ENCODE measurements at places on chromosomes 7 and 10. TPM values are rescaled to one million over a fixed set of nuclear protein-coding genes. Genes with fewer than 3 reads are reported as not detected.

GRCh38 chr10:108014902-108015177, 850.3 kb upstream of the SORCS1 start:
- DNase-seq = no peak

DNA sequence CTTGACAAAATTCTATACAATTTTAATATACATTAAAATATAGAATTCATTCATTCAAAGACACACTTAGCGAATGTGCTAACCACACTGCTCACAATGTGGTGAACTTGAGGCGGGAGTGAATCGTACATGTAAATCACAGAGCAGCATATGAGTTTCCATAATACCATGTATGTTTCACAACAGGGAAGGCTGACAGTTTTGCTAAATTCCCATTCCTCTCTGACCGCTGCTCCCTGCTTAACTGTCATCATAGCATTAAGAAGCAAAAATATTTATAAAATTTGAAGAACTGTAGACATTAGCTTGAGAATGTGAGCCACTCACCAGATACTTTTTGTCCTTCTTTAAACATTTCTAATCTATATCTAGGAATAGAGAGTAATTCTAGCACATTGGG, 763.3 kb downstream of the MAGI2 start:
- no peak for DNase-seq

DNA sequence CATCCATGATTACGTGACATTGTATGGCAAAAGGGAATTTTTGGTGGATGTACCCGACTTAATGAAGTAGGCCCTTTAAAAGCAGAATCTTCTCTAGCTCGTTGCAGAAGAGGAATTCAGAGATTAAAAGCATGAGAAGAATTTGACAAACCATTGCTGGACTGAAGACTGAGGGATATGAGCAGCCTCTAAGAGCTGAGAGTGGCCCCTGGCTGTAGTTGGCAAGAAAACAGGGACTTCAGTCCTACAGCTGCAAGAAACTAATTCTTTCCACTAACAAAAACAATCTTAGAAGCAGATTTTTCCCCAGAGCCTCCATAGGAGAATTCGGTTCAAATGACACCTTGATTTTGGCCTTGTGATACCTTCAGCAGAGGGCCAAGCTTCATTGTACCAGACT, 34.1 kb downstream of the MACC1 start:
- no peak for DNase-seq

DNA sequence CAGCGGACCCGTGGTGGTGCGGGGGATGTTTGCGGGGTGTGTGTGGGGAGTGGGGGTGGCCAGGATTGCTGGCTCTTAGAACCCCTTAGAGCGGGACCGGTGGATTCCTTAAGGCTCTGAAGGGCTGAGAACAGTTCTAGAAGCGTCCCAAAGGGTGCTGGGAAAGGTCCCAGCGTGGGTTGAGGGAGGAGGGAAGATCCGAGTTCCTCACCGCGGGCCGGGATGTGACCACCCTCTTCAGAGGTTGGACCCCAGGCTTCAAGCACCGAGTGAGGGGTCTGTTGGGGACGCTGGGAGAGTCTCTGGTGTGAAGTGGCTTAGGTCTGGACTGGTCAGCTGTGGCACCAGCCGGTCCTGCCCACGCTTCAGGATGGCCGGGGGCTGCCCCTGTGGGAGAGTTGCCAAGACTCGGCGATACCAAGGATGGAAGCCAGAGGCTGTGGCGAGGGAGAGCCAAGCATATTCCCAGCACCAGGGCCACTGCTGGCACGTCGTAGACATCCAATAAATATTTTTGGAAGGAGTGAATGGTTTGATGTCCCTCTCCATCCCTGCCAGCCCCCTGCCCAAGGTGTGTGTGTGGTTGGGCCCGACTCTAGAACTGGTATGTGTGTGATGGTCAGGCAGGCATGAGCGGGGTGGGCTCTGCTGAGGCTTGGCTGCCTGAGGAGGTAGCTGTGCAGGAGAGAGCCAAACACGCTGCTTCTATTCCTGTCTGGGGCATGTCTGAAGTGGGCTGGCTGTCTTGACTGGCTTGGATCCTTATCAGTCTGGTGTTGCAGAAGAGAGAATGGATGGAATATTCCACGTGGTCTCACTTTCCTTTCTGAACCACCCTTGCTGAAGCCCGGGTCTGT, 19.2 kb downstream of the ZNF775 start:
- no peak for DNase-seq

GRCh38 chr7:139118234-139118804, 8.8 kb upstream of the ZC3HAV1 start:
- no peak for DNase-seq

GRCh38 chr7:69937097-69937496, 338.8 kb downstream of the AUTS2 start:
- no peak for DNase-seq

The CASTOR2 gene
- 7.5 TPM for total RNA-seq

The ZNF485 gene
- total RNA-seq = 3.4 TPM

The LRRN3 gene
- 0.09 TPM for total RNA-seq

GRCh38 chr10:60942788-60943315, 1.1 kb downstream of the RHOBTB1 start:
- DNase-seq = peak; percentile 52

DNA sequence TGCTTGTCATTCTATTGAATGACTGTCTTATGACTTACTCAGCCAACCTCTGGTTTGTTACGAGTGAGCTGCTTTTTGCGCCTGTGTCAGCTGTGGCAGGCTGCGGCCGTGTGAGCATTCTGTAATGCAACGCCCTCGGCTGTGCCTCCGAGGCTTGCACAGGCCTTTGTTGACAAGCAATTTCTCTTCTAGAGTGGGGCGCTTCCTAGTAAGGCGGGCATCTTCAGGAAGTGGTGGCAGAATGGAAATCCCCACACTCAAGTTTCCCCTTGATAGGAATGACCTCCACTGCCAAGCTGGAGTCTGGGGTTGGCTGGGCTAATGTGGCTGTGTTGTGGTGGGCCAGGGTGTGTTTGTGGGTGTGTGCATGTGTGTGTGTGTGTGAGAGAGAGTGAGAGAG, 20.2 kb upstream of the TMEM178B start:
- DNase-seq = no peak

DNA sequence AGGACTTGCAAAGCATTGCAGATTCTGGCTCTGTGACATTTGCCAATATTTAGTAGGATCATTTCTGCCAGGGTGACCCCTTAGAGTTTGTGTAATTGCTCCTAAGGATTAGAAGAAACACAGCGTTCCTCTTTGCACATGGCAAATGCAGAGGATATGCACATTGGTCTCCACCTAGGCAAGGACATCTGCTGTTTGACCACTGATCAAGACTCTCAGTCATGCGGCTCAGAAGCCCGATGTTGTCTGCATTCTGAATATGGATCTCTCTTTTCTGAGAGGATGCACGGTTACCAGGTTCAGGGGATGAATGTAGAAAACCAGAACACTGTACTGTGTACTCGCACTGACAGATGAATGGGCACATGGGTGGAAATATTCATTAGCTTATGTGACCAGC, 180.6 kb upstream of the AGK start:
- DNase-seq = no peak

The EPHB4 gene
- total RNA-seq = 39.3 TPM

The CRHR2 gene
- total RNA-seq = 0.09 TPM

DNA sequence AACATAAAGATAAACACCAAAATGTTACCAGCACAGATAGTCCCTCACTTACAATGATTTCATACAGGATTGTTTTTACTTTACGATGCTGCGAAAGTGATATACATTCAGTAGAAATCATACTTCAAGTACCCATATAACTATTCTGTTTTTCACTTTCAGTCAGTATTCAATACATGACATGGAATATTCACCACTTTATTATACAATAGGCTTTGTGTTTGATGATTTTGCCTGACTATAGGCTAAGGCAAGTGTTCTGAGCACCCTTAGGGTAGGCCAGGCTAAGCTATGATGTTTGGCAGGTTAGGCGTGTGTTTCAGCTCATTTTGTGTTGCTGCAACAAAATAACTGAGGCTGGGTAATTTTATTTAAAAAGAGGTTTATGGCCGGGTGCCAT, 155.0 kb downstream of the RTKN2 start:
- DNase-seq = no peak

- peak; percentile 2 for DNase-seq
Measured at GRCh38 chr10:5538892-5539651, 14.3 kb downstream of the CALML3 start.

DNA sequence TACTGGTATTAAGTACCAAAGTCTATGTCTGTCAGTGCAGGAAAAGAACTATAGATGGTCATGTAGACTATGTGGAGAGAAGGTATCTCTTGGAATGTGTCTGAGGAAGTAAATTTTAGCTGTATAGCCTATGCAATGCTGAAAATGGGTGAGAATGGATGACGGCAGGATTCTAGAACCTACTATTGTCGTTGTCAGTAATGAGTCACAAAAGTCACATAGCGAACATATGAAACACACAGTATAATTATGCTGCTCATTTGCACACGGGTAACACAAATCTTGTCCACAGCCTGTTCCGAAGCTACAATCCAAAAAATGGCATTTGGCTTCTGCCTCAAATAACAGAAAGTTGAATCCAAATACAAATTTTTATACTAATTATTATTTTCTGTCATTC, 33.6 kb upstream of the KMT2E start:
- DNase-seq = no peak

- DNase-seq = no peak
Measured at GRCh38 chr7:46572691-46573090, 651.6 kb upstream of the IGFBP3 start.

DNA sequence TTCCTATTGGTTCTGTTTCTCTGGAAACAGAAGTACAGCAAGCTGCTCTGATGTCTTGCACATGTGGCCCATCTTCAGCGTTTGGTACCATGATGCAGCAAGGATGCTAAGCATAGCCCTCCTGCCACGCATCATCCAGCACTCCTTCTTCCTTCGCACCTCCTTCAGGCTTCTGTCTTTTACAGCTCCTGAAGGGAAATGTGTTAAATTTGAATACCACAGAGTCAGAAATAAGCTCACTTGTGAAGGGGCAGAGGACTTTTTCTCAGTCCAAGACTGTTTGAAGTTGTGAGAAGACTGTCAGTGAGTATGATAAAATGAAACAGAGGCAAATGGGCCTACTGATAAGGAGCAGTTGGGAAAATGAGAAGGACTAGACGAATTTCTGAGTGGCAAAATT, 20.7 kb downstream of the TSPAN13 start:
- DNase-seq = no peak

The TMEM273 gene
- total RNA-seq = 2.7 TPM

- DNase-seq = no peak
Measured at GRCh38 chr10:98270073-98270740, 2.2 kb upstream of the LOXL4 start.

DNA sequence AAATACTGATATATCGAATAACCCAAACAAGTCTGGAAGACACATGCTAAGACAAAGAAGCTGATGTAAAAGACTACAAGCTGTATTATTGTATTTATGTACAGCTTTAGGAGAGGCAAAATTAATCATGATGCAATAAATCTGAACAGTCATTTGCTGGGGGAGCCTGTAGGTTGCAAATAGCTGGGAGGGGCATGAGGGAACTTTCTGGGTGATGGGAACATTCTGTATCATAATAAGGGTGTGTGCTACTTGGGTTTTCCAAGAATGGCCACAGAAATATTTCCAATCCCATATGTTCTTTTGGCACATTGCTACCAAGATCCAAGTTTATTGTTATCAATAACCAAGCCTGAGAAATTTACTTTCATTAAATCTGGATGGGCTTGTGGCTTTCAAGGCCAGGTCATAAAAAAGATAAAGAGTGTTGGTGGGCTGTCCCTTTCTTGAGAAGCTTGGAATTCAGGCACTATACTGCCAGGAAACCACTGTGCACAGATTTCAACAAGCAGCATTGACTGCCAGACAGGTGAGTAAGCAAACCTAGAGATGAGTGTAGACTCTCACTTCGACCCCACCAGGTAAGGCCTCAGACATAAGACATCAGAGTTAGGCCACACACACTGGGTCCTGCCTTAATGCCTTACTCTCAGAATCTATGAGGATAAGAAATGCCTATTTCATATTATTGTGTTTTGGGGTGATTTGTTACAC, 629.7 kb upstream of the FZD8 start:
- DNase-seq = no peak

The MARCHF5 gene
- total RNA-seq = 35.9 TPM

The IFIT5 gene
- 10.2 TPM for total RNA-seq

GRCh38 chr10:73743327-73743904, 756 bp upstream of the SEC24C start:
- DNase-seq = no peak

DNA sequence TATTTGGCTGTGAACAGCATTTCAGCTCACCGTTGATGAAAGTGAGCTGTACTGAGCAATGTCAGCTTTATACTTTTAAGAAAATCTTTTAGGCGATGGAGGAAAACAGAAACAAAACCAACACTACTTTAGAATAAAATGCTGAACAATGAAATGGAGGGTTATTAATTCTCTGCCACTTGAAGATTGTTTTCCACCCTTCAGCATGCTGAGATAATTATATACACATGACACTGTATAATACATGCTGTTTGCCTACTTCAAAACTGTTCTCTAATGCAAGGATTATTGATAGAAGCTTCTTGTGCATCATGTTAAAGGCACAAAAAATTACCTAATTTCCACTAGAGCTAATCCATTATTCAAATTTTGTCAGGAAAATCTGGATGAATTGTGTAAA, 66.8 kb downstream of the CACNA2D1 start:
- DNase-seq = no peak

- no peak for DNase-seq
Measured at GRCh38 chr7:24052572-24053260, 231.3 kb upstream of the NPY start.

The CAMK2B gene
- 0.76 TPM for total RNA-seq

The ANKRD61 gene
- not detected for total RNA-seq

DNA sequence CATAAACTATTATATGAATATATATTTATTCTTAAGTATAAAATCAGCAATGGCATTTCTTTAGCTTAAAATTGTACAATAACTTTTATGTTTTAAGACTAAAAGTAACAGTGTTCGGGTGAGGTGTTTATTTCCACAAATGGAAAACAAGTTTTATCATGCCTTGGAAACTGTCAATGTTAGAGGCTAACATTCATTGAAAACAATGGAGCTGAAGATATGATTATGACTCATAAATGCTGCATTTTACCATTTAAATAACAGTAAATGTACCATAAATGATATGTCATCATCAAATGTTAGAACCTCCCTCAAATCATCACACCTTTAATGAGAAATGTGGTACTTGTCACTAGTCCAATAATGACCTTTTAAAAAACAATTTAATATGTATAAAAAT, 897.3 kb downstream of the PCDH15 start:
- no peak for DNase-seq

The OR2A12 gene
- not detected for total RNA-seq
